ENCODE measurements at places on chromosomes 12 and 14.

GRCh38 chr14:93126111-93126510 lies 10.4 kb upstream of the ITPK1 start:
- DNase-seq = no peak

- DNase-seq = no peak
These were observed 45.4 kb downstream of the NIN start for GRCh38 chr14:50785457-50786063.

DNA sequence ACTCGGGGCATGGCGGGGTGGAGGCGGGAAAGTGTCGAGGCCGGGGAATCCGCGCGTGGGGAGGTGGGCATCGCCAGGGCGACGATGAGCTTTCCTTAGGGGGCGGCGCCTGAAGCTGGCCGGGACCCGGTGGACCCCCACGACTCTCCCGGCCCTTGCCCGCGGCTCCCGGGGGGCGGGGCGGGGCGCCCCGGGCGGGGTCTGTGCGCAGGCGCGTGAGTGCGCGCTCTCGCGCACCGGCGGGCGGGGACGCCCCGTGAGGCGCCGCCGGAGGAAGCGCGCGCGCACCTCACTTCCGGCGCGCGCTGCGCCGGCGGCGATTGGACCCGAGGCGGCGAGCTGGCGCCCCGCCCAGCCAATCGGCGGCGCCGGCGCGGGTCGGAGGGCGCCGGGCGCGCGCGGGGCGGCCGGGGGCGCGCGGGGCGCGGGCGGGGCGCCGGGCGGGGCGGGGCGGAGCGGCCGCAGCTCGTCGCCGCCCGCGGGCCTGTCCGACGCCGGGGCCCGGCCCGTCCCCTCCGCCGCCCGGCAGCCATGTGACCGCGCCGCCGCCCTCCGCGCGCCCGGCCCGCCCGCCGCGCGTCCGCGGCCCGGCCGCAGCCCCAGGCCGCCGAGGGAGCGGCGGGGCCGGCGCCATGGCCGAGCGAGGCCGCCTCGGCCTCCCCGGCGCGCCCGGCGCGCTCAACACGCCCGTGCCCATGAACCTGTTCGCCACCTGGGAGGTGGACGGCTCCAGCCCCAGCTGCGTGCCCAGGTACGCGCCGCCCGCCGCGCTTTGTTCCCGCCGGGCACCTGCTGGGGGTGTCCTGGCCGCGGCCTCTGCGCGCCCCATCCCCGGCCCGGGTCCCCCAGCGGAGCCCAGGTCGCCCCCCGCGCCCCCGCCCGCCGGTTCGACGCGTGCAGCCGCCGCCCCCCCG lies at the start of gene PACS2:
TSS of gene PACS2 (plus strand) at position 462 of the 914 bp plus-strand sequence. CDS start at position 633, 171 bp downstream.
- DNase-seq = peak; percentile 70

- DNase-seq = no peak
These were observed 75.5 kb downstream of the TMEM116 start for GRCh38 chr12:111937429-111937828.

DNA sequence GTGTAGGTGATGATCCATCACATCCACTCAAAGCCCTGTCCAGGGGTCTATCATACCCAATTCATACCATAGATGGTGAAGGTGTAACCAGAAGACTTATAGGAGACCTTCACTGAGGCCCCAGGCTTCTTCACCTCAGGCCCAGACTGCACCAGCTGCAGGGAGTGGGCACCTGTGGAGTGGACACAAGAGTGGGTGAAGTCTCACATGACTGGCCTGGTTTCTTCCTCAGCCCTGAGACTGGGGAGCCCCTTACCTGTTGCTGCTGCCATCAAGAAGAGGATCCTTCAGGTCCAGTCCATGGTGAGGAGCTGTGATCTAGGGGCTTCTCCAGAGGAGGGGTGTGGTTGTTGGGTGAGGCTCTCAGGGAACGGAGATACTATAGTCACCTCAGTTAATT lies 851.0 kb downstream of the TMEM121 start:
- no peak for DNase-seq

DNA sequence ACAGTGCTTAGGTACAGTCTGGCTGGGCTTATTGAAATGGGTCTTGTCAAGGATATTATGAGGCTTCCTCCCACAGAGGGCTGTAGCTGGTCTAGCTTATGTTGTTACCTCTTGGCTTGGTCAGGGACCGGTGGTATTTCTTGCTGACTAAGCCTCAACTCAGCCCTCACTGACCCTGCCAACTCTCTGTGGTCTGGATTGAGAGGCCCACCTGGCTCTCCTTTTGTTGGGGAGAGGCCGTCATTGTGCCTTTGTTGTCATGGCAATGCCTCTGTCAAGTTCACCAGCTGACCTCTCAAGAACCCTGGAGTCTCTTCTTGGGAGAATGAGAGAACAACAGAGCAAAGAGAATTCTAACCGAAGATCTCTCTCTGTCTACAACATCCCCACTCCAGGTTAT lies 245.6 kb upstream of the NPAS3 start:
- no peak for DNase-seq

DNA sequence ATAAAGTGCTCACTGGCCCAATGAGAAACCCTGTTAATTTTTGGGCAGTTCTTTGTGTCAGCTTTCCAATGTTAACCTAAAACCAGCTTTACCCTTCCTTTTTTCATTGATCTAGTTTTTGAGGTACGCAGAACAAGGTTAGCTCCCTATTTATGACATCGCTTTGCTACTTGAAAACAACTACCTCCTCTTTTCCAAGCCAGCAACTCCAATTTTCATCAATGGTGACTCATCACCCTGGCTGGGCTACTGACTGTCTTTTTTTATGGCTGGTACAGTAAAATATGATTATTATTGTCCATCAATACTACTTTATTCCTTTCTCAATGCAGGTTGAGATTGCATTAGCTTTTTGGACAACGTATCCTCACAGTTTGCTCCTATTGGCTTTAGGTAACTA lies 22.5 kb upstream of the AKAP6 start:
- DNase-seq = no peak

- no peak for DNase-seq
These were observed 293.7 kb downstream of the BTG1 start for GRCh38 chr12:91851741-91852477.

GRCh38 chr14:92380582-92380981 lies 57.6 kb downstream of the SLC24A4 start:
- no peak for DNase-seq

- no peak for DNase-seq
These were observed 244.2 kb downstream of the CACNA1C start for GRCh38 chr12:2297004-2297403.

DNA sequence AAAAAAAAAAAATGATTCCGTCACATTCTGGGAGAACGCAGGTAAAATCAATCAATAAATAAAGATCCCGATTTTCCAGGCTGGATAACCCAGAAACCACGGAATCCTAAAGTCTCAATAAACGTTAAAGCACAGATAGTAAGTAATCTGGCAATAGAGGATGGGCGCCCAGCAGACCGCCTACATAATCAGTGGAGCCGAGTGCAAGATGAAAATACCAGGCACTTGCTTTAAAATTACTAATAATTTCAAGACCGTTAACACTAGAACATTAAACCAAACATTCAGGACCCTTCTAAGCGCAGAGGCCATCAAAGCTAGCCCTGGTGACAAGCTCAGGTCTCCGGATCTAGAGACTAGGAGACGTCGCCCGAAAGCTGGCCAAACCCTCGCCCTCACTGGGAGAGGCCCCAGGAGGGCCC lies 1.2 kb upstream of the DCAF11 start:
- no peak for DNase-seq

DNA sequence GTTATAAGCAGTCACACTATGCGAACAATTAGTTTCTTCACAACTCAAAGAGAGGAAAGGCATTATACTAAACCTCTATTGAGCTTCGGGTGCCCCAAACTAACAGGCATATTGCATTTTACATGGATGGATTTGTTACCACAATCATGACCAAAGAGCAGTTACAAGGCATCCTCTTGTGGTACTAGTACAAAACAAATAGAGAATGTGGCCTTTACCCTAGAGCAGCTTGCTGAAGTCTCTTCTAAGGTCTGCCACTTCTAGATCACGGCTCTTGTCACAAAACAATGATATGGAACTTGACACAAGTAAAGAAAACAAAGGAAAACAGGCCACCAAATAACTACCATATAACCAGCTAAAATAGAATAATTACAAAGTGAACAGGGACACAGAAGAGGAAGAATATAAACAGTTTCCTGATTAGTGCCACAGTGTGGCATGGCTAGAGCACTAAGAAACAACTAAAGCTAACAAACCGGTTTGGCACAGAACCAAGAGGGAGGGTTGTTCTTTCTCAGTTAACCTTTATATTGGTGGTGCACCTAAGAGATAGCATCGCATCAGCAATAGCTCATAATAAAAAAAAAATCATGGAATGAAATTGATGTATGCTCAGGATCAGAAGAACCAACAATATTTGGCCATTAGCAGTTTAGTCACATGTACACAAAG lies 209.7 kb upstream of the ATP2B1 start:
- no peak for DNase-seq

DNA sequence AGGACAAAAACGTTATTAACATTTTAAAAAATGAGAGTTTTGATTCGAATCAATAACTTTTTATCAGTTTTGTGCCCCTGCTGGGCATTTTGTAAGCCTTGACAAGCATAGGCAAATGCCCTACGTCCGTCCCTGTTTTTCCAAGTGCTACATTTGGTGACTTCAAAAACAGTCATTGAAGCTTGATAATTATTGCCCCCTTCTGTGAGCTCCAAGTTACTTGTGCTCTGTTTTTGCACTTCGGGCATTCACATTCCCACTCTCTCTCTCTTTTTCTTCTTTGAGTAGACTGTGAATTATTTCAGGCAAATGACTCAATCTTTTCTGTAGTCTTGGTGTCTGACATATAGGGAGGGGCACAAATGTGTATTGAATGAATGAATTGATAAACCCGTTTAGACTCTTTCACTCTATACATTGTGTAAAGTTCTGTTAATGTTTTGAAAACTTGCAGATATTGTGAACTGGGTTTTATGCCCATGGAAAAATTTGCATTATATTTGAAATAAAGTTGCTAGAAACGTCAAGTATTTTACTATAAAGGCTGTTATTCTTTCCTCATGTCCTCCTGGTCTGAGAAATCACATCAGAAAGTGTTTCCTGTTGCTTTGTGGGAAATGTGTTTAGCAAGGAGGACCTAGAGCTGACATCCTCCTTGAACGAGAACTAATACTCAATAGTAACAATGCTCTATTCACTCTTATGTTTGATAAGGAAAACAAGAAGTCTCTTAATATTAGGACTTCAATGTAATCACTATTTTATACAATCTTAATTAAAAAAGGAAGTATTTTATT lies 1.4 kb downstream of the APAF1 start:
- no peak for DNase-seq

GRCh38 chr12:124295431-124296058 lies 652 bp downstream of the RFLNA start:
- no peak for DNase-seq

DNA sequence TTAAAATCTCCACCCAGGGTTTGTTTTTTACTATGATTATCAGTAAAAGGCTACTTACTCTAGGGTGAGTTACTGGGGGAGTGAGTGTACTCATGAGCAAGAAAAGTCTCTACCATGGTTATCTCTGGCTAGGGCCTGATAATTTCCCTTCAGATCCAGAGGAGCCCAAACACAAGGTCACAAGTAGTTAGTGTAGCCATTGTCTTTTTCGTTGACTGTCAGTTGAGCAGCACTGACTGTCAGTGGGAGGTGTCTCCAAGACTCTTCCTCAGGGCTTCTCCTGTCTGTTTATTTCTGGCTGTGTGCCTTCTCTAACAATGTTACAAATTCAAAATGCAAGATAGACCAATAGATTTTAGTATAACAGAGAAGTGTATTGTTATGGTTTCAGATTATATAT lies 181.2 kb upstream of the MIS18BP1 start:
- no peak for DNase-seq

GRCh38 chr12:39860695-39861094 lies 241.1 kb upstream of the ABCD2 start:
- no peak for DNase-seq

GRCh38 chr14:89775151-89775550 lies 179.4 kb downstream of the EFCAB11 start:
- no peak for DNase-seq

GRCh38 chr12:28065374-28065773 lies 92.8 kb upstream of the PTHLH start:
- DNase-seq = no peak

- no peak for DNase-seq
These were observed 187.4 kb upstream of the SLC16A7 start for GRCh38 chr12:59408431-59408830.

DNA sequence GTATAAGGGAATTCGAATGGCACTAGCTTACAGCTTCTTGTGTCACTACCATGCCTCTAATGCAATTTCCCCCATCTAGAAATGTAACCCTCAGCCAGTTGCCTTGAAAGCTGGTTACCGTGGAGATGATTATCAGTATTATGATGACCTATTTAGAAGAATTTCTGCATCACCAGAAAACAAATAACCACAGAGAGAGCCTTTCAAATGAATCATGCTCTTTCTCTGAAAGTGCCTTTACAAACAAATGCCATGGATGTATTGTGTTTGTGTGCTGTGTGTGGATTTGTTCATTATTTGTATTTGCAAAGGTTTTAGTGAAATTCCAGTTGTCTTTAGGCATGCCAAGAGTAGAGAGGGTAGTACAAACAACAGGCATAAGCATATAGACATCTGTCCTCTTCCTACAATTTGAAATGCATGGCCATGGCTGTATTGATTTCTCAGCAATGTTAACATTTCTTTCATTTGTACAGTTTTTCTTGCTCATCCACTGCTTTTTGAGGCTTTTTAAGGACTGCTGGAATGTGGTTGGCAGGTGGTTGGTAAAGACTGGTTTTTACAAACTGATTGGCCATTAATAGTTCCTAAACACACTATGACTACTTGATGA lies 266.5 kb downstream of the PAWR start:
- DNase-seq = no peak

- DNase-seq = no peak
These were observed 203.3 kb upstream of the NUDT4 start for GRCh38 chr12:93174473-93174872.

DNA sequence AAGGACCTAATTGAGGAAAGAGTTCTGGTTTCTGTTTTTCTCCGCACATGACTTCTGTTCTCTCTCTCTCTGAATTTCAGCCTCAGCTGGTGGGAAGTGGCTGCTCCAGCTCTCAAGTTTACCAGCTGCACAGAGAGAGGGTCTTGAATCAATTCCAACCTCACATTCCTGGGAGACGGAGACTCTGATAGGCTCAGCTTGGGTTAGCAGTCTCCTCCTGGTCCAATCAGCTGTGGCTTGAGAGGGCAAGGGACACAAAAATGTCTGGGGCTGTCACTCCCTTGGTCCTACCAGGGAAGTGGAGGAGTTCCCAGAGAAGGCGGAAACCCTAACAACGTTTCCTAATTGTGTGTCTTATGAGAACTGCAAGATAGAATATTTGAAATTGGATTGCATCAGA lies 7.0 kb downstream of the CCDC63 start:
- no peak for DNase-seq

DNA sequence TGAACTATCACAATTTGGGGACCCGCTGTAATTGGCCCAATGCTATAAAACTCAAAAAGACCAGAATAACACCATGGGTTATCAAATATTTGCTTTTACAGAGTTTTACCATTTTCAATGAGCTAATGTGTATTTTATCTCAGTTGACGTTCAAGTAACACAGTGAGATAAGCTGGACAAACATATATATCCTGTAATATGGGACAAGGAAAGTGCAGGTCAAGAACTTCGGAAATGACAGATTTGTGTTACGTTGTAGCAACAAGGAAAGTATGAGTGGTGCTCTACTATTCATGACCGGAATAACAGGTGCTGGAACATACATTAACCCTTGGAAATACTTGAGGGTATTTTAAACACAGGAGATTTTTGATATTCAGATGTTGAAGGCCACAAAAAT lies 566.4 kb upstream of the FLRT2 start:
- DNase-seq = no peak

All from activated CD8-positive, alpha-beta memory T cell treated with anti-CD3 and anti-CD28 coated beads for 1 hour (primary cell).